GM03348 (cell line): ENCODE measurements at places on chromosomes 2 and 18.

DNA sequence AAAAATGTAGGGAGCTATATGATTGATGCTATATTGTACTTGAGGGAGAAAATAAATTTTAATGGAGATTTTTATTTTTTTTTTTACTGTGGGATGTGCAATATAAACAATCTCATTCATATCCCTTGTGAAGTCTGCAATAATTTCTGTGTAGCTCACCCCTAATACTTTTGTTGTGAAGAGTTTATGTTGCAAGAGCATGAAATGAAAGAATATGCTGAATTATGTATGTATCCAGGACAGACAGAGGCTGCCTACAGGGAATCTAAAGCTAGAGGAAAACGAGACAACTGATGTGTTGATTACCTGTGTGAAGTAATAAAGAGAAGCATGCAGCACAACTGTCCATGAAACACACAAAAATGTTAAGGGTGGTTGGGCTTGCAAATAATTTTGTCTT lies 643.3 kb downstream of the DCDC2C start:
- DNase-seq = no peak

DNA sequence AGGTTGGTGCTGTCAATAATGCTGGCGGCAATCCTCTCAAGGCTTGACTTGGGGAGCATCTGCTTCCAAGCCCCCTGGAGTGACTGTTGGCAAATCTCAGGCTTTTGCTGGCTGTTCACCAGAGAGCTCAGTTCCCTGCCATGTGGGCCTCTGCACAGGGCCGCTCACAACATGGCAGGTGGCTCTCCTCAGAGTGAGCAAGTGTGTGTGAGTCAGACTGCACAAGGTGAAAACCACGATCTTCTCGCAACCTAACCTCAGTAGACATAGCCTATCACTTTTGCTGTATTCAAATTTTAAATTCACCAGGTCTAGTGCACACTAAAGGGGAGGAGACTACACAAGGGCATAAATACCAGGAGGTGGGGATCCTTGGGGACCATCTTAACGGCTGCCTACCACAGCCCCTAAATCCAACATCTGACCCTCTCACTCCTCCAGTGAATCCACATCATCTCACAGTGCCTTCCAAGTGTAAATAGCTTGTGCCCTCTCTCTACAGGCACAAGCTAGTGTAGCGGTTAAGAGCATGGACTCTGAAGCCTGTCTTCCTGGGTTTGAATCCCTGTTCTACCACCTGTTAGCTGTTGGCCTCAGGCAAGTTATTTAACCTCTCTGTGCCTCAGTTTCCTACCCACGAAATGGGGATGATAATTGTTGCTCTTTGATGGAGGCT lies 187.7 kb upstream of the CXCR4 start:
- no peak for DNase-seq

GRCh38 chr18:43396266-43396665 lies 119.0 kb upstream of the SYT4 start:
- peak; percentile 4 for DNase-seq

DNA sequence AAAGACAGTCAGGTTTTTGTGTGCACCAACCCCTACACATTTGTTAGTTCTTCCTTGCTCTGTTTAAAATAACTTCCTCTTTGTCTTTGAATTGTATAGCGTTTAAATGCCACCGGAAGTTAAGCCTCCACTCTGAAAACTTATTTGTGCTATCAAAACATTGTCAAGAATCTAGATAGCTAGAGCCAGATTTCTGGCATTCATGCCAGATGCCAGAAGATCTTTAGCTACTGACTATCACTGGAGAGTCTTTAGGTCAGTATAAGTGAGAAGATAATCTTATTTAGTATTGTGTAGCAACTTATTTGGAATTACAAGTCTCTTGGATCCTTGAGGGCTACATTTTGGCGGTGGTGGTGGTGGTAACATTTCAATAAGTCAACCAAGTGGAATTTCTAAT lies 63.4 kb upstream of the ADAM23 start:
- no peak for DNase-seq

DNA sequence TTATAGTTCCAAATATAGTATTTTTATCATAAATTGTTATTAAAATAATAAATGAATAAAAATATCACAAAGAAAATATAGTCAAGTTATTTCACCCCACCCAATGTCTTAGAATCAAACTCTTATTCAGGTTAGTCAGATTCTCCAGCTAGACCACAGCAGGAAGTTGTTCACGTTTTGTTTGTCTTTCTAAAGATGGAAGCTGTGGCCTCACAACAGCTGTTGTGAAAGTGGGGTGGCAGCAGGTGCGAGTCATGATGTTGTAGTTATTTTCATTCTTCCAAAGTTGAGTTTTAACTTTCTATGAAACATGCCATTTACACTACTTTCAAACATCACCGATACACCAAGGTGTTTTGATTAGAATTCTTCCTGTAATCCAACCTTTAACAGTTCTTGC lies 272.9 kb downstream of the SLC8A1 start:
- no peak for DNase-seq

GRCh38 chr18:3447068-3447894 lies 2.7 kb upstream of the TGIF1 start:
- DNase-seq = peak; percentile 44
